ENCODE measurements at places on chromosomes 1 and 21.

- DNase-seq: no peak
These were observed 17.9 kb upstream of the OR2B11 start for GRCh38 chr1:247475793-247476192.

- DNase-seq: no peak
These were observed 35.7 kb upstream of the FAM163A start for GRCh38 chr1:179707406-179707805.

DNA sequence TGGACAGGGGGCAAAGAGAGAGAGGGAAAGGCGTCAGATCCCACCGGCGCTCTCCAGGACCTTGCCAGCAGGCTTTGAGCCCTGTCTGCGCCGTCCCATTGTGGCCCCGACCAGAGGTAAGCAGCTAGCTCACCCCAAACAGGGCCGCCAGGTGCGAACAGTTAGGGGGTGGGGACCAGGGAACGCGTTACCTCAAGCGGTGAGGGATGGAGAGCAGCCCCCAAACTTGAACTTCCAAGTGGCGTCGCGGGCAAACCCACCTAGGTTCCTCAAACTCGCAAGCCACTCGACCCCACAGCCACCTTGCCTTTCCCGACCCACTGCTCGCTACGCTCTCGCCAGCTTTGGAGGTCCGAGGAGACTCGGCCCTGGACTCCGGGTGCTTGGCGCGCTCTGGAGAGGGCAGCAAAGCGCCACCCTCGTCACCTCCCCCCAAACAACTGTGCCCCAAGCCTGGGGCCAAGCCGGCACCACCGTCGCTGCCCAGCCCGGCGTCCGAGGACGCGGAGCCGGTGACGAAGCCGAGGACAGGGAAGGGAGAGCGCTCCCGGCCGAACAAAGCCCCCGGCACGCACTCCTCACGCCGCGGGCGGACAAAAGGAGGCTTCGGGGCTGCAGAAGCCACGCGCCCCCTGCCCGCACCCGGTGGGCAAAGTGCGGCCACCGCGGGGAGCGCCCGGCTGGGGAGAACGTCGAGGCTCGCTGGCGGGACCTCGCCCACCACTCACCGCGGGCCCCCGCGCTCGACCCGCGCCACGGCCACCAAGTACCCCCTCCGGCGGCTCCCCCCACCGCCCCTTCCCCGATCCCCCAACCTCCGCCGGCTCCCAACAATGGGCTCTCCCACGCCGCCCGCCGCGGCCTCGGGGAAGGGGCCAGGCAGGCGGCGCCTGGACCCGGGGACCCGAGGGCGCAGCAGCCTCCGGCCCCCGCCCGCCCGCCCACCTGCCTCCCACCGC lies 976 bp downstream of the SSBP3 start:
- no peak for DNase-seq

DNA sequence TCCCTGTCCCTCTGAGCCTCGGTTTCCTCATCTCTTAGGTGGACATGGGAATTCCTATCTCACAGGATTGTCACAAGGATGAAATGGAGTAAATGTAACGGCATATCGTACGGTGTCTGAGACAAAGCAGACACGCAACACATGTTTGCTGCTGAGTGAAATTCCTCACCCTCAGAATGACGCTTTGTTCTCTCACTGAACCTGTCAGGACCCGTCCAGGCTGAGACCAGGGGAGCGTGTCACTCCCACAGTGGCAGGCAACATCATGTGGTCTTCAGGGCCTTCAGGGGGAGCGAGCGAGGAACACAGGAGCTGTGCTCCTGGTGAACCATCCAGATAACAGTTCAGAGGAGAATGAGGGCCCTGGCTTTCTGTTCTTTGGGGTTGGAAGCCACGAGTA lies 74.2 kb downstream of the TOMM20 start:
- no peak for DNase-seq

GRCh38 chr21:38083535-38083934 lies 167.3 kb upstream of the KCNJ6 start:
- DNase-seq: no peak

GRCh38 chr1:166721145-166721544 lies 118.1 kb upstream of the POGK start:
- no peak for DNase-seq

DNA sequence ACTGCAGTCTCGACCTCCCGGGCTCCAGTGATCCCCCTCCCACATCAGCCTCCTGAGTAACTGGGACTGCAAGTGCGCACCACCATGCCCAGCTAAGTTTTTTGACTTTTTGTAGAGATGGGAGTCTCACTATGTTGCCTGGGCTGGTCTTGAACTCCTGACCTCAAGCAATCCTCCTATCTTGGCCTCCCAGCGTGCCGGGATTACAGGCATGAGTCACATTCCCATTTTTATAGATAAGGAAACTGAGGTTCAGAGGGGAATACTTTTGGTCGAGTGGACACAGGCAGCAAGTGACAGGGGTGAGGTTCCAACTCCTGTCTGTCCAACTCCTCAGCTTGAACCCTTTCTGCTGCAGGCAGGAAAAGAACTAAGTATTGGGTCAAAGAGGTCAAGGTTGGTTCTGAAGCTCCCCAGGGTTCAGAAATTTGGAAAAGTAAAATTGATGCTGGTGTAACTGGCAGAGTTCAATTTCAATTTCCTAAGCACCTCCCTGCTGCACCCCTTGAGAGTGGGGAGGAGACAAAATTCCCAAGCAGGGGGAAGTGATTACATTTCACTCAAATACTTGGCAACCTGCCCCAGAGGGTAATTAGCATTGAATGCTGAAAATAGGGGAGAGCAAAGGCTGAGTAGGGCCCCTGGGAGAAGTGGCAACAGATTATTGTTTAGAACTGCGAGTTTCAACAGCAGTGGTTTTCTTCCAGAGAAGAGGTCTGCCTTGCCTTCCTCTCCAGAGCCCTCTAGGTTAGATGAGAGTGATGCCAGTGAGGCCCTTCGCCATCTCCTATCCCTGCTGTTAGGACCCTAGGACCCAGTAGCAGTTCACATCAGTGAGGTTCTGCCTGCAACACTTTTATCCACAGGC lies 17.5 kb upstream of the ALPL start:
- no peak for DNase-seq

- DNase-seq: no peak
These were observed 68.2 kb downstream of the TMEM53 start for GRCh38 chr1:44605914-44606615.

DNA sequence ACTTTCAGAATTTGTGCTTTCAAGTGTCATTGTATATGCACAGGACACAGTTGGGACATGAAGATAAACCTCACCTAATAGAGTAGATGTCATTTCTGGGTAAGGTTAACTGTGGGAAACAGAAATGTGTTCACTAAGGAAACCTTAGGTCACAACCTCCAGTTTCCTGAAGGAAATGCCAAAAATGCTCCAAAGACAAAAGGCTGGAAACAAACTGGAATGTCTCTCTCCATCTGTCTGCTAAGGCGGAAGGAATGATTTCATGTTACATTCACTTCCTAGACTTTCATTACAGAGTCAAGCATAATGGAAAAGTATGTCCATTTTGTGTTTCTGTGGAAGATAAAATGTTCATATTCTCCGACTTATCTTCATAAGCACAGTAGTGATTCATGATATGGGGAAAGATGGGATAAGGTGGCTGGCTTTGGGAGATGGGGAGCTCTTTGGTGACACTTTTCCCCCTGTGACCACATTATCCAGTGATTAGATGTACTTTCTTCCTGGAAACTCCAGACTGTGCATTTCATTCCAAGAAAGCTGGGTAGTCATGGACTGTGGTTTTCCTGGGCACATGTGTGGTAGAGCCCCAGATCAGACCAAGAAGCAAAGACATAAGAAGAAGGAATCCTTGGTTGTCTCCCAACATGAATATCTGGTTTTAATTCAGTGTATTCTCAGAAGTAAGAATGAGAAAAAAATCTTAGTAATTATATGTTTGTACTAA lies 5.7 kb downstream of the S1PR1 start:
- DNase-seq: no peak

DNA sequence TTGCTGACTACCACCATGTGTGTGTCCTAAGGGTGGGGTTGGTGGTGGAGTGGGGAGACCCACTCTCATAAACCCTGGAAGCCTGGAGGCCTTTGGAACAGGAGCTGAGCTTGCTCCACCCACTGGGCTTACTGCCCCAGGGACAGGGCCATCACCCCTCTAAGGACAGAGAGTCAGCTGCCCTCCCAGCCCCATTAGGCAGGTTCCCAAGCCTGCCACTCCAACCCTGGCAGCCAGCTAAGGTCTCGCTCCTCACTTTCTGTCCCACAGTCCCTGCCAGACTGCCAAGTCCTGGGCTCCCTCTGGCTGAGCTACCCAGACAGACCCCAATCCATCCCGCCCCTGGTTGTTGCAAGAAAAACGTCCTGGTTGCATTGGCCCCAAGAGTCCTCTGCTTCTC lies 3.8 kb downstream of the NT5C1A start:
- DNase-seq: no peak

DNA sequence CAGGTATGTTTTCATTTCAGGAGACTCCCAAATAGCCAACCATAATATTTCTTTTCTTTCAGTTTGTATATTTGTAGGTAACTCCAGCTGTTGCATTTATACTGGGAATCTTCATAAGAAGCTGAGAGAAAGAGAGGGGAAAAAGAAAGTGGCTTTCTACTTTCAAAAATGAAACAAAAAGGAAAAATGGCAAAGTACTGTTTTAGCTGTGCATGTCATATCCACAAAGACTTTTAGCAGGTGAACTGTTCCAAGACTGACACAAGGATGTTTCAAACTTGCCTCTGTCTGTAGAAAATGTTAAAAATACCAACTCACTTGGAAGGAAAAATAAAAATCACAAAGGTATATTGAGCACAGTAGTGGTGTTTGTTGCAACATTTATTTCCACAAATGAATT lies 41.9 kb upstream of the CACYBP start:
- no peak for DNase-seq

- no peak for DNase-seq
These were observed 28.3 kb upstream of the BTG2 start for GRCh38 chr1:203276916-203277545.

- no peak for DNase-seq
These were observed 31.4 kb downstream of the RHBG start for GRCh38 chr1:156400191-156400935.

DNA sequence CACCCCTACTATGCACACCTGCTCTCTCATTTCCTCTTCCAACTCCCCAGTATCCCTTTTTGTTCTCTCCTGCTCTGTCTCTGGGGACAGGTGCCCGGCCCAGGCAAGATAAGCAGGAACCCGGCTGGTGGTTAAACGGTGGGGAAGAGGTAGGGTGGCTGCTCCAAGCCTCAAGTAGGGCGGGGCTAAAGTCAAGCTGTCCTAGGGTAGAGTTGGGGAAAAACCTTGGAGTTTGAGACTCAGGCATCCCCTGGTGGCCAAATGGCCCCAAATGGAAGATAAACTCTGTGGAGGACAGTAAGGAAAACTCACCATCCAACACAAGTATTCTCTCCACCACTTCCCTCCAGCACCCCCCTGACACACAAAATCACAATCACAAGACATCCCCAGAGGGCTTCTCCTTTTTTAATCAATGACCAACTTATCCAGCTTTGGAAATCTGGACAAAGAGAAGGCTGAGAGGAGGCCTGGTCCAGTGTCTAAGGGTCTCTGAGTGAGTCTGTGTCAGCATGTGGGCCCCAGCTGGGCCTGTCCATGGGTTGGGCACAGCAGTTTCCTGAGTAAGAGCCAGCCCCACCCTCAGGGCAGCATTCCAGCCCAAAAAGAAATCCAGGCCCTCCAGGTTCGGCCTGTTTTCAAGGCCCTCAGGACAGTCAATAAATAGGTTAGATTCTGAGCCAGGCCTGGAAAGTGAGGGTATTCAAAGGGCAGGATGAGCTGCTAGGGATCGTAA lies 9.8 kb downstream of the POMGNT1 start:
- no peak for DNase-seq

DNA sequence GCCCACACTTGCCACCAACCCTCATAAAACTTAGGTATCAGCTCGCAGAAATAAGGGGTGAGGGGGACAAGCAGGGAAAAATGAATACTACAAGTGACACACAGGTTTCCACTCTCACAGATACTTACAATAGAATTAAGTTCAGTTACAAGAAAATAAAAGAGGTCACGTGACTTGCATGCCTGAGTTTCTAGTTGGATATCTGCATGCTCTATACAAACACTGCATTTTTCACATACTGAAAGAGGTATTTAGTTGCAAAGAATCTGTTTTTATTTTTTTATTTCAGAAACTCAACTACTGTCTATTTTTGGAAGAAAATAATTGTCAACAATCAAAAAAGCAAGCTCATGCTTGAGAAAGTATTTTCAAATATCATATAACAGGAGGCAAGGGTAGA lies 43.5 kb downstream of the DPYD start:
- DNase-seq: no peak

DNA sequence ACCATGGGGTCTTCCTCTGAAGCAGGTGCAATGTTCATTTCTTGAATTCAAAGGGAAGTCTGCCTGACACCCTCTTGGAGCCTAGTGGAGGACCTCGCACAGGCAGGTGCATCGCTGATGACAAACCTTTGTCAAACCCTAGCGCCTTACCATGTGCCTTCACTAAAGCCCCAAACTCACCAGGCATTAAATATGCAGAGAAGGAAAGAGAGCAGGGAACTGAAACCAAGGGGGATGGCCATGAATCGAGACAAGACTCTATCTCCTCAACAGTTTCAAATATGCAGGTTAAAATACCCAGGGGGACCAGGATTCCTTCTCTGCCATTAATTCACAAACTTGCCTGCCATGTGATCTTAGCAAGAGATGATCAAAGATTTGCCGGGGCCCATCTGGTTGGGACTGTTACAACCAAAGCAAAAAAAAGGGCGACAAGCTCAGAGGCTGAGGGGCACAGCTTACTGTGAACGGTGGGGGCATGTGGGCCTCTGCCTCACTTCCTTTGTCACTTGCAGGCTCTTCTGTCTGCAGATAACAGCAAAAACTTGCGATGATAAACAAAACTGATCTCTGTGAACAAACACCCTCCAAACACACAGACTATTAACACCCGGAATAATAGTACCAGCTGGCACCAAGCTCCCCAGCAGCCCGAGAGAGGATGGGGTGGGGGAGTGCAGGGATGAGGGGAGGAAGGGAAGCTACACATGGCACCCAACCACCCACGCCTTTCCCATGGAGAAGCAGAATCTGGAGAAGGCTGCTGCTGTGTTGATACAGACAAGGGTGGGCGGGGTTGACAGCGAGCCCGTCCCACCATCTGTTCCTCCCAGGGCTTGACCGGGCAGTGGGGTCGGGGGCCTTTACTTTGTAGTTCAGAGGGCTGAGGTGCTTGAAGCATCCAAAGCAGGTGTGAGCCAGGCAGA lies 33.9 kb downstream of the TMEM63A start:
- no peak for DNase-seq

GRCh38 chr1:174469052-174469451 lies 21.3 kb downstream of the GPR52 start:
- no peak for DNase-seq

GRCh38 chr1:166273618-166274017 lies 106.8 kb upstream of the FAM78B start:
- DNase-seq: no peak

Data from mesenteric fat pad (tissue), 1 donor.